Fibroblast of lung (primary cell): ENCODE measurements at places on chromosomes 3 and 15.
A peak's percentile ranks its signal among the peaks of the same experiment; 100 is the strongest.

DNA sequence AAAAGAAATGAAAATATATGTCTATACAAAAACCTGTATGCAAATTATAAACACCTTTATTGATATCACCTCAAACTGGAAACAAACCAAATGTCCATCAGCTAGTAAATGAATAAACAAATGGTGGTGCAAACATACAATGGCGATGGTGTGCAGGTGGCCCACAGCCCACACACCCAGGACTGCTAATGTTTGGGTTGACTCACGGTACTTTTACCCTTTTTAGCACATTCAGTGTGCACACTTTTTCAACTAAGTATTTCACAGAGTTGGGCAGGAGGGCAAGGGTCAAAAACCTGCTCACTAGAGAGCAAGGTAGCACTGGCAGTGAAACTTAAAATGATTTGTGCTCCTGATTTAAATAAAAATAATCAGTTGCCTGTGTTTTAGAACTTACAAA lies 123.1 kb upstream of the BHLHE40 start:
- no peak for DNase-seq

- no peak for DNase-seq
Measured at GRCh38 chr3:48684480-48685143, 1.1 kb downstream of the NCKIPSD start.

- DNase-seq, result no peak
Measured at GRCh38 chr15:86505951-86506350, 426.3 kb downstream of the AGBL1 start.

- DNase-seq, result no peak
Measured at GRCh38 chr3:30475038-30475808, 131.2 kb upstream of the TGFBR2 start.

GRCh38 chr15:83413054-83413719 lies 34.0 kb upstream of the SH3GL3 start:
- no peak for DNase-seq

- no peak for DNase-seq
Measured at GRCh38 chr3:88707837-88708236, 399.6 kb upstream of the EPHA3 start.

DNA sequence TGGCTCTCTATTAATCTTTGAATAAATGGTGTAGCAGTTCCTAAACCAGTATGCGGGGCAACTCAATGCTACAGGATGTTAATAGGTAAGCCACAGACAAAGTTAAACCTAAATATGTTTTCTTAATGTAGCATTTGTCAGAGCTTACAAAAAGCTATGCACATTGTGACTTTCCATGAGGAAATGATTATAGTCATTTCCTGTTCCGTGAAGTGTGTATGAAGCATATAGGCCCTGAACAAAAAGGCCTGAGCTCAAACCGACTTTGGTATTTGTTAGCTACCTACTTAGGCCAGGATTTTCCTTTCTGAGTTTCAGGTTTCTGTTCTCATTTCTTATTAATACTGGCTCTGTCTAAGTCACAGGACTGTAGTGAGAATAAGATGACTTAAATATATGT lies 14.2 kb downstream of the ZNF80 start:
- DNase-seq, result no peak

GRCh38 chr15:70765504-70766281 lies 2.3 kb upstream of the UACA start:
- DNase-seq, result peak; percentile 46

- DNase-seq, result no peak
Measured at GRCh38 chr15:59020322-59020721, 32.9 kb downstream of the RNF111 start.

GRCh38 chr15:99446565-99447496 lies 119.0 kb upstream of the MEF2A start:
- DNase-seq, result no peak

- DNase-seq, result no peak
Measured at GRCh38 chr3:17747174-17747889, 4.9 kb upstream of the TBC1D5 start.
